ENCODE measurements at places on chromosomes 1 and 21. TPM values are rescaled to one million over a fixed set of nuclear protein-coding genes. Genes with fewer than 3 reads are reported as not detected.
A peak's percentile ranks its signal among the peaks of the same experiment; 100 is the strongest.

DNA sequence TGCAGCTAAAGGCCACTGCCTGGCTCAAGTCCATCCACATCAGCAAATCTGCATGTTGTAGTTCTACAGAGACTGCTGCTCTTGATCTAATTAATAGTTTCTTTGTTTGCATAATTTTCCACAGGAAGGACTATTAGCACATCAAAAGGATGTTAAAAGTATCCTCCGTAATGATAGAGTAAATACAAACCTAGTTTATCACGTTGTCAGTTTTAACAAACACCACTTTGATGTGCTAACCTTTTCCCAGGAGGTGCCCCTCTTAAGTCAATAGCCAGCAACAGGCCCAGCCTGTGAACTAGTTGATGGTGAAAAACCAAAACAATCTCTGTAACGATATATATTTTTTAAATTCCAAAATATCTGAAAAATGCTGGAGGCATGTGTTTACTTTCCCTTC, 64.2 kb upstream of the SLC22A15 start:
- no peak overlapping the region for H3K4me3 ChIP-seq
- no peaks in the 10 kb centered on the region for H3K36me3 ChIP-seq
- no peak for DNase-seq
- H3K27ac ChIP-seq = no peak overlapping the region
- no peaks in the 10 kb centered on the region for H3K4me1 ChIP-seq

DNA sequence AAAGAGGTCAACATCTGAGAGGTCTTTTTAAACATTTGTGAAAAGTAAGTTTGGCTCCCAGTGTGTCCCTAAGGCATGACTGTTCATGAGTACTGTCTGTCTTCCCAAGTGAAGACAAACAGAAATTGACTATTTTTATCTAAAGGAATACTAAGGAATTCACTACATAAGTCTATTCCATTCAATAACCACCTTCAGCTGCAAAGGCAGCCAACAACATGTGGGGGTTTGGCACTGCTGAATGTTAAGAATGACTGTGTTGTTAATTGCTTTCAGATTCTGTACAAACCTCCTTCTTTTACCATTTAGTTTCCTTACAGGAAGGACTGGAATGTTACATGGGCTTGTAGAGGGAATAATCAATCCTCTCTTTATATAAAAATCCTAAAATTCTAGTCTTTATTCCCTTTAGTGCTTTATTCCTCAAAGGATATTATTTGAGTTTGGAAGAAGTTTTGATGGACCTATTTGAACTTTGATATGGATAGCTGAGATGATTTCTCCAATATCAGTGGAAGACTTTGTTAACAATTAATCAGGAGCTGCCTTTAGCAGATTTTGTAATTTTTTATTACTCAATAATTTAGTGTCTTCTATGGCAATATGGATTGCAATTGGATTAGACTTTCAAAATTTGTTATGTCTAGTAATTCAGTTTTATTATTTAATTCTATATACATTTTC, 201.7 kb upstream of the CHRM3 start:
- H3K4me1 ChIP-seq = no peaks in the 10 kb centered on the region
- H3K27ac ChIP-seq = no peak overlapping the region
- no peaks in the 10 kb centered on the region for H3K27me3 ChIP-seq
- H3K36me3 ChIP-seq = no peaks in the 10 kb centered on the region

GRCh38 chr21:32770871-32771523, 558 bp downstream of the PAXBP1 start:
- H3K36me3 ChIP-seq = peaks cover 27% of the 10 kb centered on the region
- H3K4me1 ChIP-seq = no peaks in the 10 kb centered on the region
- DNase-seq = no peak

FALEC gene
- total RNA-seq = not detected

DNA sequence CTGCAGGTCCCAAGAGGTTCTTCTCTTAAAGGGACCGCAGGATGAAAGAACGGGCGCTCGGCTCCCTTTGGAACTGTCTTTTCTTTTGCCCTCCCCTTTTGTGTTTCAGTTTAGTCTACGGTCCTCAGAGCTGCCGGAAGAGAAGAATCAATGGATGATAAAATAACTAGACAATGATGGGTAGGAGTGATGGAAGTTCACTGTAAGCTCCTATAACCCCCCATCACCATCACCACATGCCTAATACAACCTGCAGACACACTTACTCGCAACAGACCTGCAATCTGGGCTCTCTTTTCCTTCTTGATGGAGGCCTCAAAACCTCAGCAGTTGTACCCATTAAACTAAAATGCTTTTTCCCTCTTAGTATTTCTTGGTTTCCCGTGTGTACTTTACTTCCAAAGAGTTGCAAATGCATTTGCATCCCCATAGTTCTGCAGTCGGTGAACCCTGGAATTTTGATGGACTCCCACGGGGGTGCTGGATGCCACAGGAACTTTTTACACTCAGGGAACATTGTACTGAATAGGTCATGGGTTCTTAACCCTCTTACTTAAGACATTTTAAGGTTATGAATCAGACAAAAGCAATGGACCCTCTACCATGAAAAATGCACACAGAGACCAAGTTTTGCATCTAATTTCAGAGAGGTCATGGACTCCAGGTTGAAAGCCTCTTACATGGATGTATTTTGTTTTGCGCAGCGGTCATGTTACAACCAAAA, 633 bp upstream of the RFX5 start:
- H3K27me3 ChIP-seq = no peaks in the 10 kb centered on the region
- peak overlapping the region; percentile 28 for H3K4me3 ChIP-seq
- peak overlapping the region; percentile 74 for H3K27ac ChIP-seq
- H3K4me1 ChIP-seq = peaks cover 11% of the 10 kb centered on the region

PLA2G5 gene
- total RNA-seq = not detected

- H3K27me3 ChIP-seq = no peaks in the 10 kb centered on the region
- H3K36me3 ChIP-seq = no peaks in the 10 kb centered on the region
- H3K27ac ChIP-seq = no peak overlapping the region
- DNase-seq = no peak
Observed at GRCh38 chr1:168970926-168971659, 135.4 kb upstream of the ATP1B1 start.

GRCh38 chr21:42145569-42146272, 73.2 kb upstream of the ABCG1 start:
- peak; percentile 7 for DNase-seq
- H3K27me3 ChIP-seq = no peaks in the 10 kb centered on the region
- no peak overlapping the region for H3K4me3 ChIP-seq
- no peaks in the 10 kb centered on the region for H3K4me1 ChIP-seq
- no peak overlapping the region for H3K27ac ChIP-seq

HMCN1 gene
- total RNA-seq = 14.6 TPM

PRKACB gene
- 31.0 TPM for total RNA-seq

HORMAD1 gene
- total RNA-seq = not detected

DNA sequence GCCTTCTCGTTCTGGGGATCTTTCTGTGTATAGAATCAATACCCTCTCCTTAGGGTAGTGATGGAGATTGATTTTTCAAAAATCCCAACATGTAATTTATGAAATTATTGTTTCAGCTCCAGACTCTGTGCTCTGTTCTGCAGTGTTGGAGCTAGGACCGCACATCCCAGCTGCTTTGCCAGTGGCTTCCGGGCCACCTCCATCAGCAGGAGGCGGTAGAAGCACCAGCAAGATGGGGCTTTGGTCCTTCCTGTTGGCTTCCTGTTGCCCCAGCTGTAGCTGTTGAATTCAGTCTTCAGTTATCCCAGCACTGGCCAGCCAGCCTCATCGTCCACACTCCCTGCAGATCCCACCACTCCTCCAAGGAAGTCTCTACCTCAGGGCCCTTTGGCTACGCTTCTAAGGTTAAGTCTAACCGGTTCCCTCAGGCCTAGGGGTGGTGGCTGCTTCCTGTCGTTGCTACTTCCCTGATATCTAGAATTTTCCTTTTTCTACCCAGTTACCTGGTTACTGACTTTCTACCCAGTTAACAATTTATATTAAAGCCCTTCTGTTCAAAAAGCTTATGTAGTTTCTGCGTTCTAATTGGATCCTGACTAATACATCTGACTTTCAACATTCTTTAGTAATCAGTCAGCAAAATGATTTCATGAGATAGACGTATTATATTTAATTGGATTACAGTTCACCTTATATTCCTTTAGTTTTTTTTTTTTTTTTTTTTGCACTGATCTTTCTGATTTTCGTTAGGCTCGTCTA, 24.6 kb downstream of the GALNT2 start:
- no peaks in the 10 kb centered on the region for H3K27me3 ChIP-seq
- no peak overlapping the region for H3K4me3 ChIP-seq
- H3K36me3 ChIP-seq = no peaks in the 10 kb centered on the region
- peaks cover 4% of the 10 kb centered on the region for H3K4me1 ChIP-seq
- no peak overlapping the region for H3K27ac ChIP-seq

FAM131C gene
- total RNA-seq = 0.25 TPM

- DNase-seq = no peak
- no peaks in the 10 kb centered on the region for H3K27me3 ChIP-seq
Observed at GRCh38 chr1:223535319-223535718, 130.2 kb downstream of the CAPN8 start.

GRCh38 chr1:50959303-50959912, 659 bp downstream of the FAF1 start:
- peaks cover under 1% of the 10 kb centered on the region for H3K27me3 ChIP-seq
- no peak overlapping the region for H3K27ac ChIP-seq
- H3K4me1 ChIP-seq = no peaks in the 10 kb centered on the region
- peak overlapping the region; percentile 100 for H3K4me3 ChIP-seq
- H3K36me3 ChIP-seq = no peaks in the 10 kb centered on the region
- no peak for DNase-seq

HAO2 gene
- not detected for total RNA-seq

GPR153 gene
- 6.1 TPM for total RNA-seq

CA14 gene
- total RNA-seq = 52.3 TPM

DNA sequence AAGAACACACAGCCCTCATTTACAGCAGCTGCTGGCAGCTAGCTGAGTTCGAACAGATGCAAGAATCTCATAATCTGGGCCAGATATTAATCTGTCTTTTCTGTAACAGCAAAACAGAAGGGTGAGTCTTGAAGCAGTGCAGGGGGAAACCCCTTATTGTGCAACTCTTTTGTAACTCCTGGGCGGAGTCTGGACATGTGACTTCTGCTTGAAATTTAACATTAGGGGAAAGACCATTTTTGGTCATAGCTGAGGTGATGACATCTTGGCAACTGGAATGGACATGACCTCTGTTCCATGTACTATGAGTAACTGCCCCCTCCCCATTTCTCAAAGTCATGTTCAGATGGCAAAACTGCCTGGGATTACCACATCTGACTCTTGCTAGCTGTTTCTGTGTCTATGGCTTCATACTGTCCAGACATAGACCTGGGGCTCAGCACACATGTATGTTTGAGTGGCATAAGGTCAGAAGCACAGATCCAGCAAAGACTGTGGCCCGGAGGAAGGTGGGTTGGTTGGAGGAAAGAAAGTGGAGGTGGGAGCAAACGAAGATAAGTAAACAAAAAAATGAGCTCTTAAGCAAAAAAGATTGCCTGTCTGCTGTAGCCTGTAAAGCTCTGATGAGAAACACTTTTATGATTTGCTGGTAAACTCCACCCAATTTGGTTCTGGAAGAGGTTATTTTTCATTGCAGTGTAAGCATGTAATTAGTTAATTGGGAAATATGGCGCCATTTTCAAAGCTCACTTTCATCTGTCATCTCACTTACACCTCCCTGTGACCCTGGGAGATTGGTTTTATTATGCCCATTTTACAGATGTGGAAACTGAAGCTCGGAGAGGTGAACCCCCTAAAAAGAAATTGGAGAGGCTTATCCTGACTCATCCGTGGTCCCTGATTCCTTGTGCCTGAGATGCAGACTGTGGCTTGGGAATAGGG, 26.1 kb downstream of the ETS2 start:
- no peak overlapping the region for H3K27ac ChIP-seq
- no peaks in the 10 kb centered on the region for H3K27me3 ChIP-seq
- H3K36me3 ChIP-seq = no peaks in the 10 kb centered on the region
- no peaks in the 10 kb centered on the region for H3K4me1 ChIP-seq

TMEM81 gene
- total RNA-seq = 5.9 TPM

DNA sequence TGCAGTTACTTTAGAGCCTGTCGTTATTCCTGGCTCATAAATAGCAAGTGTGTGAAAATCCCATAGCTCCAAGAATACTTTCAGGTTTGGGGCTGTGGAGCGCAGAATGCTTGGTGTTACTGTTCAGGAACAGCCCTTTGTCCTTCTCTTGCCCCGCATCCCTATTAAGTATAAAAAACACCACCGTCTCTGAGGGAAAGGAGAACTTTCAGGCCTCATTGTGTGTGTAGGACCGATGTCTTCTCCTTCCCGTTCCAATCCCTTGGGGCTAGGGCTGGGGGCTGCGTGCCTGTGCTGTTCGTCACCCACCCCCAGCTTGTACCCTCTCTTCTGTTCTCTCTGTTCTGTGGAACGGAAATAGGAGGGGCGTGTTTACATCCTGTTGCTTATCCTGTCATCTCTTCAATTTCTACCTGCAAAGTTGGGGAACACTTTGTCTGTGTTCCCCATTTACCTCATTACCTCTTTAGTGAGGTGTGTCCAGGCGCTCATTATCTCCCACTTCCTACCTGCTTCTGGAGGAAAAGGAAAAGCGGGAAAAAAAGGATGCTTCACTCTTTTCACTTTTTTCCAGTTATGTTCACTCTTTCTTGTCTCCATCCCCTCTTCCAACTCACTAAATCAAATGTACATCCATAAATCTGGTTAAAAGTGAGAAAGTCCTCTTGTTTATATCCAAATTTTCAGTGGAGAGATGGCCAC, 788 bp upstream of the TXNIP start:
- peak overlapping the region; percentile 59 for H3K27ac ChIP-seq
- no peak for DNase-seq
- no peaks in the 10 kb centered on the region for H3K27me3 ChIP-seq
- peaks cover 33% of the 10 kb centered on the region for H3K36me3 ChIP-seq
- peak overlapping the region; percentile 89 for H3K4me3 ChIP-seq

PGBD2 gene
- total RNA-seq = 7.8 TPM

CD46 gene
- 113 TPM for total RNA-seq

DNA sequence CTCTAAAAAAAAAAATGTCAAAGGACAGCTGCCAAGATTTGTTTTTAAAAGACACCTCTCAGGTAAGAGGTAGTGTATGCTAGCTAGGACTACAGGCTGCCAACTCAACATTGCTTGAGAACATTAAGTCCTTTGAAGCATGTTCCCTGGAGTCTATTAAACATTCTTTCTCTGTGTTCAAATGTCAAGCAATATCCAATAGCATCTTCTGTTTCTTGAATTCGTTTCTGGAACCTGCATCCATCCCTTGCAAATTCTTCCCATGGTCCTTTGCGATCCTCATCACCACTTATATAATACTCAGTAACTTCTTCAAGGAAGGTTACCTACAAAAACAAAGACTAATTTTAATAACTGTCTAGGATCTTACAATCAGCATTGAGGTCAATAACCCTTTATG, 5.6 kb downstream of the PPP1R15B start:
- H3K4me1 ChIP-seq = no peaks in the 10 kb centered on the region
- H3K27me3 ChIP-seq = no peaks in the 10 kb centered on the region
- H3K36me3 ChIP-seq = peaks cover 14% of the 10 kb centered on the region
- H3K4me3 ChIP-seq = no peak overlapping the region

RPTN gene
- not detected for total RNA-seq

DNA sequence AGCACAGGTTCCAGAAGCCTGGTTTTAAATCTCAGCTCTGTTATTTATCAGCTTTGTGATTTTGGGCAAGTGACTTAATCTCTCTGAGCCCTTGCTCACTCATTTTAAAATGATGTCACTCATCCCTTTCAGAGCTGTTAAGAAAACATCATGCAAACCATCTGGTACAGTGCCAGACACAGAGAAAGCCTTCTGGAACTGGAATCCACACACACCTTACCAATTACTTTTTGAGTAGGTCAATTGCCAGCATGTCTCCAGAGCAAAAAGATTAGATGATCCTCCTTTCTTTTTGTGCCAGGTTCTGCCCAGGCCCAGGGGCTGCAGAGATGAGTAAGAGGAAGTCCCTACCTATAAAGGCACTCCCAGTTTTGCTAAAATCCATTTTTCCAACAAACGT, 61.3 kb downstream of the ROR1 start:
- DNase-seq = no peak
- H3K4me1 ChIP-seq = peaks cover 22% of the 10 kb centered on the region
- no peaks in the 10 kb centered on the region for H3K27me3 ChIP-seq
- no peak overlapping the region for H3K4me3 ChIP-seq
- H3K27ac ChIP-seq = no peak overlapping the region
